NK-92 treated with Interleukin-12 subunit alpha and Interleukin-12 subunit beta, amount 100 ng/mL, for 24 hours (cell line): ENCODE measurements at places on chromosomes 2 and 18.

- no peak for DNase-seq
Observed at GRCh38 chr2:95052307-95052706, 26.8 kb downstream of the MAL start.

GRCh38 chr2:217662984-217663602 is 339.7 kb downstream of the TNS1 start:
- DNase-seq = no peak

DNA sequence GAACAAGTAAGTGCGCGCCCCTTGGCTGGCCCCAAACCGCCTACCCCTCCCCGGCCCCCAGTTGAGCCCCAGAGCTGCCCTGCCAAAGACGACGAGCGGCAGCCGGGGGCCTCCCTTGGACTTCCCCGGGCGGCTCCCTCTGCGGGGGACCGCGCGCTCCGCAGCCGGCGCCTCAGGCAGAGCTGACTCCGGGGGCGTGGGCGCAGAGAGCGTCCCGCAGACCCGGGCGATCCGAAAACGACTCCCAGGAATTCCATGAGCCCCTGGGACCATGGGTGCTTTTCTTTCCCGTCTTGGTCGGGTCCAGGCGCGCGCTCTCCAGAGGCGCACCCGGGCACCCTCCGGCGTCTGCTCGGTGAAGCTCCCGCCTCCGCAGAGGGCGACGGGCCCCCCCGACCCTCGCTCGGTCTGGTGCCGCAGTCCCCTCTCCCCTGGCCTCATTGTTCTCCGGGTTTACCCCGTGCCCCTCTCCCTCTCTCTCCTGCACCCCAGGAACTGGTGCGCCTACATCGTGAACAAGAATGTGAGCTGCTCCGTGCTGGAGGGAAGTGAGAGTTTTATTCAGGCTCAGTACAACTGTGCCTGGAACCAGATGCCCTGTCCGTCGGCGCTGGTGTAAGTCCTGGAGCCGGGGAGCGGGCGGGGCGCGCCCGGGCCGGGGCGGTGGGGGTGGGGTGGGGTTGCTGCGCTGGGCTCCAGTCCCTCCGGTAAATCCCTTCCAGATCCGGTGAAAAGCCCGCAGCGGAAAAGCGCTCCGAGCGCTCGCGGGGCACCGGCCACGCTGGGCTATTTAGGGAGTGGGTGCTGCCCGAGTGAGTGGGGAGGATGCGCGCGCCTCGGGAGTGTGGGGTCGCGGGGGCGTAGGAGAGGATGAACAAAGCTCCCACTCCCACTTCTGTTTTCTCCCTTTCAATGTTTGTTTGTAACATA is 776 bp downstream of the EMILIN2 start:
- DNase-seq = no peak

DNA sequence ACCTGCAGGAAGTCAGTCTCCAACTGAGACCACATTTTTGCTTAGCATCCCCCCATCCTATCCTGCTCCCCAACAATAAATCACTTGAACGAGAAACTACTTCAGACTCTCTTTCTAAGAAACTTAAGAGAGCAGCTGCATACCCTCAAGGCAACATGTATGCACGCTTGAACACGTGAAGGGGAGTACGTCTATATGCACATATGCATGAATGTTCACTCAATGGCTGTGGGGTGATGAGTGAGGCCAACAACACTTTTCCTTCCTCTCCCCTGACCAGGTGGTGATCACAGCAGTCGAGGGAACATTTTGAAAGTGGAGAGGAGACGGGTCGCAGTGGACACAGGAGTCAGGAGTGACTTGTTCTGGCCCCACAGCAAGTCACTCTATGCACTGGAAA is 79.8 kb upstream of the LPIN2 start:
- DNase-seq = no peak

DNA sequence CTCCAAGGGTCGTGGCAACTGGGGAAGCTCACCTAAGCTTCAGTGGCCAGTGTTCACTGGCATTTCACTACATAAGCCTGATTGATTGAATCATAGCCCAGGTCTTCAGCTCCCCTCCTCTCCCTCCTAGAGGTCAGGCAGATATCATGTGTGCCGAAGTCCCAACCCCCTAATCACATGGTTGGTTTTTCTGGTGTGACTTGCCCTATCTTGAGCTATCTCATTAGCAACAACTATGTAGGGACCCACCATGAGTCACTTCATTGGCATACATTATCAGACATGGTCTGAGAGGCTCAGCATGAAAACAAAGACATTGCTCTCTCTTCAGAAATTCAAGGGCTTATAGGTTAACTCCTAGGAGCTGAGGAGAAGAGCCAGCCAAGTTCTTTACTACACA is 76.8 kb downstream of the LYPD1 start:
- DNase-seq = no peak

- DNase-seq = no peak
Observed at GRCh38 chr2:85468704-85469349, 50.3 kb downstream of the SH2D6 start.

DNA sequence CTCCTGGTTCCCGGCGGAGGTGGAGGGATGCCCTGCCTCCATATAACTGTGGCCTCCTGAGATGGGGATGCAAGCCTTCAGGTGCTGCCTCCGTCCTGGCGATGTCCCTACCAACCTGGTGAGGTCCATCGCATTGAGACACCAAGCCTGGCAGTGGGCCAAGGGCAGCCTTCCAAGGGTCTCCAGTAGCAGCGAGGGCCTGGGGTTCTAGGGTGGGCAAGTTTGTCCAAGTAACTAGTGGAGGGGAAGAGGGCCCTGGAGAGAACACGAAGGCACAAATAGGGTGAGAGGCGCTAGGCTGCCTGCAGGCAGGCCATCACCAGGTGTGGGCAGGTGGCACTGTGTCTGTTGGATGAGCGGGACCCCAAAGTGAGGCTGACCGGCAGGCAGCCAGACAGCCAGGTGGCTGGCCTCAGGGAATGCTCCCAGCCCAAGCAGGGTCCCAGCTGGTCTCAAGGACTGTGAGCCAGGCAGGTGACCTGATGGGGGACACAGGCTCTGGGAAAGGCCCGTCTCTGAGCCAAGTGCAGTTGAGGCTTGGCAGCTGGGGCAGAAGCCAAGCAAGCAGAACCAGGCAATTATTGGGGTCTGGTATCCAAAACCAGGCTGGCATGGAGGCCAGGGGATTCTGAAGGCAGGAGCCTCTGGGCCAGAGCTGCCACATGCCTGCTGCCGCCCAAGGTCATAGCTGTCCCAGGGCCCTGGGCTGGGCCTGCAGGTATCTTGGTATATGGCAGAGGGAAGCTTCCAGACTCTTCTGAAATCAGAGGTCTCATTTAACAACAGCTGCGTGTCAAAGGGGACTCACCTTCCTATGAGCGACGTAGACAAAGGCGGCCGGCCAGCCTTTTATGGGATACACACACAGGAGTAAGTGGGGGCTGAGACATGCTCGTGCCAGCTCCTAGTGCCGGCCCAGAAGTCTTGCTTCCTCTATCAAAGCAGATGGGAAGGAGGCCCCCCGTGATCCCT is 23.4 kb downstream of the RAMP1 start:
- DNase-seq = no peak

DNA sequence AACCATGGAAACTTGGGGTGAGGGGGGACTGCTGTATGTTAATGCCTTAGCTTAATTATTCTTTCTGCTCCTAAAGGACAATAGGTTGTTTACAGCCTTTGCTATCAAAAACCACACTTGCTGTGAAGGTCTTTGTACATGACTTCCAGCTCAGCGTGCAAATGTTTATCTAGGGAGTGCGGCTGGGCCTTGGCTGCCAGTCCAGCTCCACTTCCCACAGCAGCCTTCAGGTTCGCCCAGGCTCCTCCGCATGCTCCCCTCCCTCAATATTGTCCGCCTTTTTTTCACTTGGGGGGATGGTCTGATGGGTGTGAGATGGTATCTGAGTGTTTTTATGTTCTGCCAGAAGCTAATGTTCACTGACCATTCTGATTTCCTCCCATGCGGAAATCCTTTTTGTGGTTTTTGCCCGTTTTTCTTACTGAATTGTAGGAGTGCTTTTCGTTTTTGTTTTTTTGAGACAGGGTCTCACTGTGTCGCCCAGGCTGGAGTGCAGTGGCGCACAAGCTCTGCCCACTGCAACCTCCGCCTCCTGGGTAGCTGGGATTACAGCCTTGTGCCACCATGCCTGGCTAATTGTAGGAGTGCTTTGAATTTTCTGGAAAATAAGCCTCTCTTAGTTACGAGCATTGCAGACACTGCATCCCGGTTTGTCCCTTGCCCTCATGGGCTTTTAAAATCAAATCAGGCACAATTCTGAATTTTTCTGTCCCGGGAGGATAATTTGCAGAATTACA is 28.8 kb downstream of the SH3BP4 start:
- no peak for DNase-seq

DNA sequence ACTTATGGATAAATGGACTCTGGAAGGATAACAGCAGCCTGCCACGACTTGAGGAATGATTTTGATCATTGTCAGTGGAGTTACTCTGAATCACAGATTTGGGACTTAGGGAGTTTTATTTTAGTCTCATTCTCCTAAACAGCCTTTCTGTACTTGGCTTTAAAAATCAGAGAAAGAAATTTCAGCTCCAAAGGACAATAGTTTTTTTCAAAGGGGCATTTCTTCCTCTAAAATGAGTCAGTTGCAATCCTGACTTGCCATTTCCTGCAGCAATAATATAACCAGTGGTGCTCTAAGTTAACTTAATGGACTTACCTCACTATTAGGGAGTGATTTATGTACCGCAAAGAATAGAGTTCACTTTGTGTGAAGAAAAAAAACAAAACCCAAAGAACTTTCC is 35.1 kb upstream of the MTX2 start:
- no peak for DNase-seq

GRCh38 chr2:23690421-23691105 is 236.4 kb downstream of the ATAD2B start:
- DNase-seq = no peak

DNA sequence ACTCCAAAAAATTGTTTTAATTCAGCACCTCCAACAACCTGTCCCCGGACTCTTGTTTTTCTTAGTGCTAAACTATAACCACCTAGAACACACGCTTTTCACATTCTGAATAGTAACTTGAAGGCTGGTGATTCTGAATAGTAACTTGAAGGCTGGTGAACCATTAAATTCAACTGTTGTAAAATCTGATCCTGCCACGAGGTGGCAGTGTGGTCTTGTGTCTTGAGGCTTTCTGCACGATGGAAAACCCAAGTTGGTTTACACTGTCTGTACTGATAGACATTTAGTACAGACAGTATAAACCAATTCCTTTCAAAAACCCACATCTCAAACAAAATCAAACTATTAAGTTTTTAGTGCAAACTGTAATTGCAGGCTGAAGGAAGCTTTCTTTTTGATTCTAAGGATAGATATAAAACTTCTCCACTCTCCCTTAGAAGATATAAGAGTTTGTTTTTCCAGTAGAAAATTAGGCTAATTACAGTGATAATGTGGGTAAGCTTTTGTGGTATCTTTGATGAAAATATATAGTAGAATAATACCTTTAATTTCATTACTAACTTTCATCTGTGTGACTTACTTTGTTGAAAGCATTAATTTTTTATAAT is 57.6 kb downstream of the VAPA start:
- peak; percentile 0 for DNase-seq

GRCh38 chr2:237256887-237257286 is 157.1 kb downstream of the COL6A3 start:
- DNase-seq = no peak

DNA sequence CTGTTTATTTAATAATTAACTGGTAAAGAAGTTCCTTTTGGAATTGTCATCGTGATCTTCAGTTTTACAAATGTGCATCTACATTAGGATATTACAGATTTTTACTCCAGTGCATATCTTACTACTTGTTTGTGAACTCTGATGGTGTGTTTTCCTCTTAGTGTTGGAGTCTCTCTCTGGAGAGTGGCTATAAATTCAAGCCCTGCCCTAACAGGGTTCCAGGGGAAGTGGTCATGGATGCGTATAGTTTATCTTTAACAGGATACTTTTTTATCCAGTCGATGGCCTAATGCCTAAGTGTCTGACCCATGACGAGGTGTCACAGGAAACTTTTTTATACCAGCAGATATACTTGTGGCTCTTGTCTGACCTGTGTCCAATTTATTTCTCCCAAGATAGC is 75.4 kb downstream of the CHN1 start:
- DNase-seq = no peak

GRCh38 chr2:172513524-172513900 is 42.4 kb upstream of the PDK1 start:
- no peak for DNase-seq

- DNase-seq = no peak
Observed at GRCh38 chr2:15939854-15940660, at the start of gene MYCN. Gene MYCN (plus strand): TSS chr2:15940550. CDS start chr2:15942065, 1,515 bp downstream.

GRCh38 chr2:220837226-220837625 is 734.9 kb downstream of the EPHA4 start:
- no peak for DNase-seq

GRCh38 chr2:149559341-149560068 is 28.1 kb downstream of the MMADHC start:
- no peak for DNase-seq

- DNase-seq = no peak
Observed at GRCh38 chr2:114122930-114123329, 233.0 kb downstream of the ACTR3 start.

GRCh38 chr18:58862851-58863538 is 1.7 kb upstream of the ZNF532 start:
- DNase-seq = no peak

DNA sequence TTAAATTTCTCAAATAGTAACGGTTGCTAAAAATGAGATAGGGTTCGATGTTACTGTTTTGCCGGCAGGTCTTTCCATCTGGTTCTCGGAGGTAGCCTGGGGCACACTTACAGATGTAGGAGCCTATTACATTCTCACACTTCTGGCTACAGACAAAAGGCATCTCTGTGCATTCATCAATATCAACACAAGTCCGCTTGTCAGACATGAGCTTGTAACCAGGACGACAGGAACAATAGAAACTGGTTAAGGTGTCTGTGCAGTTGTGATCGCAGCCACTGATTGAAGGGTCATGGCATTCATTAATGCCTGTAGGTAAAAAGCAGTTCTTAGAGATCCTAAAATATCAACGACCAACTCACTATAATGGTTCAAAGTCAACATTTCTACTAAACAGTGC is 116.3 kb downstream of the DHRS9 start:
- no peak for DNase-seq
